H1 (cell line): ENCODE measurements at places on chromosomes 5 and 9.

DNA sequence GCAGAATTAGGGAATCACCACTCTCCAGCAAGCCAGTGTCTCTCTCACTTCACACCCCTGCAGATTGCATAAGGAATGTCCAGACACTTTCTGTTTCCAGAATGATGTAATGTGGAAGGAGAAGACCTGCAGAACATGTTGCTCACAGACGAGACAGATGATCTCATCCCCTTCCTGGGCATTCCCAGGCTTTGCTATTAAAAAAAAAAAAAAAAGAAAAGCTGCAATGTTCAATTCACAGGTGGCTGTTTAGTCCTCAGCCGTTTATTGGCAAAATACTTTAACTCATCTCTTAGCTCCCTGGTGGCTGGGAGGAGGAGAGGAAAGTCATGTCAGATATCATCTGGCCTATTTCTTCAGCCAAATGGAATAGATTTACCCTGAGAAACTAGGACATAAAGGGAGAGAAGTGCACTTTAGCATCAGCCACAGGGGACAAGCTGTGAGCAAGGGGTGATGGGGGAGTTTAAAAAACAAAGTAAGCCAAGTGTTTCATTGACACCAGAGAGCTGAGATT, 95.9 kb upstream of the TNC start:
- no peak for DNase-seq

DNA sequence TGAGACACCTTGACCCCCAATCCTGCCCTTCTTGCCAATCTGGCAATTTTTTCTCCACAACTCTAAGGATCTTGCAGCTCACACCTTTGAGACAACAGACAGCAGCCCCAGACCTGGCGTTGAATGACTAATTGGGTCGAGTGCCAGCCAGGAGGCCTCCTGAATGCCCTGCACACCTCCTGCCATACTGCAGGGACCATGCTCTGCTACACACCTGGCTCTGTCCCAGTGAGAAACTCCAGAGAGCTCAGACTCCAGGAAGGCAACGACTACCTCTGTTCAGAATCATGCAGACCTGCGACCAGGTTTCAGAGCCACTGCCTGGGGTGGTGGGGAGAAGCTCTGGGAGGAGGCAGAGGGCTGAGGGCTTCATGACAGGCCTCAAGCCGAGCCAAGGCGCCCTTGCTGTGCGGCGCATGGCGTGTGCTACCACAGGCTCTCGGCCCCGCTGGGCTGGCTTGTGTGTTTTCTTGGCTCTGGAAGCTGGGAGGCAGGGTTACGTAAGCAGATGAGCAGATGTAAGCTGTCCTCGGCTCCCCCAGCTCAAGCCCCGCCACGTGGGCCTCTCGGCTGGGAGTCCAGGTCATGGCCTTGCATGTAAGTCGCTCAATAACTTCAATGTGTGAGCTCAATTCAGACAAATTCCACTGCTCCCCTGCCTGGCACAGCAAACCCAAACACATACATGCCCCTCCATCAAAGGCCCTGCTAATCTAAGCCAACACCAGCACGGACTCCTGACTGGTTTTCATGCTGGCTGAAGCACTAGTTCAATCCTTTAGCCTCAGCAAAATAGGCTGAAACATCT, 27.5 kb downstream of the B4GALT1 start:
- no peak for DNase-seq

DNA sequence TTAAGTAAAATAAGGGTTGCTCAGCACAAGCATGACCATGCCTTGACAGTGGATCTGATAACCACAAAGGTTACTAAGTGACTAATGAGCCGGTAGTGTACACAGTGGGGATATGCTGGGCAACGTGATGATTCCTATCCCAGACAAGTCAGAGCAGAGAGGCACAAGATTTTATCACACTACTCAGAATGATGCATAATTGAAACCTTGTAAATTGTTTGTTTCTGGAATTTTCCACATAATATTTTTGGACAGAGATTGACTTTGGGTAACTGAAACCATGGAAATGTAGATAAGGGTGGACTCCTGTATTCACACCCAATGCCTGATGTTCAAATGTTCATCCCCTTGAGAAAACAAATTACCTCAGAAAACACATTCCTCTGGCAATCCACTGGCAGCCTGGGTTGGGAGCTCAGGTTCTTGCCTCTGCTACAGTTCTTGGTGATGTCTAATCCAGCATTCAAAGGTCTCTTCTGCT, 16.2 kb upstream of the ERAP1 start:
- DNase-seq: no peak

DNA sequence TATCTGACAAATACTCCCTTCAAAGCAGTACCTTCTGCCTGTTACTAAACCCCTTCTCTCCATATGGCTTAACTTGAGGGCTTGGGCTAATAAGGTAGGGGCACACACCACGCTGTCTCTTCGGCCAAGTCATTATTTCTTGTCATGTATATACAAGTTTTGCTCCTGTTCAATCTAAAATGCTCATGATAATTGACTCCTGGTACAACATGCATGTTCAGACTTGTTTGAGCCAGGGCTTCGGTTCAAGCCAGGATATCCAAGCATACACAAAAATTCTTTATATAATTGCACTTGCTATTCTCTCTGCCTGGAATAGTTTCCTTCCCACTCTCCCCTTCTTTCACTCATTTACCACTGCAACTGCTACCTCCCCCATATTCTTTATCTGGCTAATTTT, 756.0 kb upstream of the C9orf72 start:
- DNase-seq: no peak
